Mucosa of gallbladder (tissue), 1 donor: ENCODE measurements at places on chromosomes 2 and 18. TPM values are rescaled to one million over a fixed set of nuclear protein-coding genes. Genes with fewer than 3 reads are reported as not detected.

DNA sequence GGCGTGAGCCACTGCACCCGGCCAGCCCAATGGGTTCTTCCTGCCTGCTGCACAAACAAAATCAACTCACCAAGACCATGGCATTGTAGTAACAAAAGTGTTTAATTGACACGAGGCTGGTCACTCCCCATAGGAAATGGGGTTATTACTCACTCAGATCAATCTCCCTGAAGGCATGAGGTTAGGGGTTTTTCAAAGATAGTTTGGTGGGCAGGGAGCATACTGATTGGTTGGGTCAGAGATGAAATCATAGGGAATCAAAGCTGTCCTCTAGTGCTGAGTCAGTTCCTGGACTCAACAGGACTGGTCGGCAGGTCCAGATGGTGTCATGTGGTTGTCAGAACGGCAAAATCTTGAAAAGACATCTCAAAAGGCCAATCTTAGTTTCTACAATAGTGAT lies 122.1 kb downstream of the TMEM17 start:
- no peak for DNase-seq

- no peak for DNase-seq
Observed at GRCh38 chr18:78762753-78763152, 216.9 kb upstream of the SALL3 start.

DNA sequence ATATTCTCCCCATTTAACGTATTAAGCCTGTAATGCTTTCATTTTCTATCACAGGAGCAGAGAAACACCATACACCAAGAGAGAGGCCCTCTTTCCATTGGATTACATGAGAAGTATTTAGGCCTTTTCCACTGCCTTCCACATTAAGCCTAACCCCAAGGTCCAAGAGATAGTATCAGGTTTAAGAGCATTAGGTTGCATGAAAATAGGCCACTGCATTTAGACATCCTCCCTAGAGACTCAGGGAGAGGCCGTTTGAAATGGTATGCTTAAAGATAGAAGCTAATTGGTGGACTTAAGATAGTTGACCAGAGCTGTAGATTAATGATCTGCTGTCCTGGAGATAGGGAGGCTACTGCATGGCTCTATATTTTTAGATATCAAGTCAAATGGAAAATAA lies 128.5 kb upstream of the PTPRM start:
- no peak for DNase-seq

GRCh38 chr18:331221-331821 lies 63.5 kb upstream of the THOC1 start:
- peak; percentile 20 for DNase-seq

DNA sequence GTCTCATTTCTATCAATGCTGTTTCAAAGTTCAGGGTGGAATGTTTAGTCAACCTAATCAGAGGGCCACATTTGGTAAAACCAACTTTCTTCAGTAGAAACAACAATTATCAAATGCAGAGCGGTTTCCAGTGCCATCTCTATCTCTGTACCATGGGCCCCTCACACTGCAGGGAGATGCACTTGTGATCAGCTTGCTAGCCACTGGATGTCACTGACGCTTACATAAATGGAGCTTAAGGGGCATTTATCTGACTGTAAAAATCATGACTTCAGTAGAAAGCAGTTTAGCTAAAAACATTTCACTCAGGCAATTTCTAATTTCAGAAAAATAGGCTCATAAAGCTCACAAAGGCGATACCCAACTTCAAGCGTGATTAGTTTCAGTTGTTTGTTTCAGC lies 678.0 kb downstream of the ZEB2 start:
- DNase-seq: no peak

- no peak for DNase-seq
Observed at GRCh38 chr2:95392730-95393455, 9.6 kb upstream of the FAHD2A start.

- no peak for DNase-seq
Observed at GRCh38 chr2:171763602-171764001, 76.3 kb downstream of the DYNC1I2 start.

GRCh38 chr2:229539628-229540027 lies 174.7 kb downstream of the DNER start:
- no peak for DNase-seq

DNA sequence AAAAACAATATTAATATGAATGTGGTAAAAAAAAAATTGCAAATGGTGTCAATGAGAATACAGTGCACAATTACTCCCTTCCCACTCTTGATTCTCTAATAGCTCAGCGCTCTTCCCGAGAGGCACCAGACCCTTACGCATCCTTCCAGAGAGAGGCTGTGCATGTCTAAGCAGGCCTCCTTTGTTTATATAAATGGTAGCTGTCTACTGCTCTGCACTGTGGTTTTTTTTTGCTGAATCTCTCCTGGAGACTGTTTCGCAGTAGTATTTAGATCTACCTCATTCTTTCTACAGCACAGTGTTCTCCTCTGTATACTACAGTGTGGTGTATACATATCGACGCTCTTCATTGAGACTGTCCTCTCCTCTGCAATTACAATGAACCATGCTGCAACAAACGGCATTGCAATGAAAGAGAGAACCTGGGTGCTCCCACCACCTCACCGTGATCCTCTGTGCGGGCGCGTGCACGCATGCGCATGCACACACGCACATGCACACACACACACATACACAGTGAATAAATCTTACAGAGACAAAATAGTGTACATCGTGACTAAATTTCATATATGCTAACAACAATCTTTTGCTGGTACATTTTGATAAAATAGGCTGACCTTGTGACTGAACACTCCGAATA lies 19.4 kb downstream of the SEPTIN10 start:
- no peak for DNase-seq

GRCh38 chr2:6630209-6630608 lies 235.5 kb downstream of the CMPK2 start:
- DNase-seq: no peak

- DNase-seq: no peak
Observed at GRCh38 chr2:23410596-23410995, 25.6 kb downstream of the KLHL29 start.

DNA sequence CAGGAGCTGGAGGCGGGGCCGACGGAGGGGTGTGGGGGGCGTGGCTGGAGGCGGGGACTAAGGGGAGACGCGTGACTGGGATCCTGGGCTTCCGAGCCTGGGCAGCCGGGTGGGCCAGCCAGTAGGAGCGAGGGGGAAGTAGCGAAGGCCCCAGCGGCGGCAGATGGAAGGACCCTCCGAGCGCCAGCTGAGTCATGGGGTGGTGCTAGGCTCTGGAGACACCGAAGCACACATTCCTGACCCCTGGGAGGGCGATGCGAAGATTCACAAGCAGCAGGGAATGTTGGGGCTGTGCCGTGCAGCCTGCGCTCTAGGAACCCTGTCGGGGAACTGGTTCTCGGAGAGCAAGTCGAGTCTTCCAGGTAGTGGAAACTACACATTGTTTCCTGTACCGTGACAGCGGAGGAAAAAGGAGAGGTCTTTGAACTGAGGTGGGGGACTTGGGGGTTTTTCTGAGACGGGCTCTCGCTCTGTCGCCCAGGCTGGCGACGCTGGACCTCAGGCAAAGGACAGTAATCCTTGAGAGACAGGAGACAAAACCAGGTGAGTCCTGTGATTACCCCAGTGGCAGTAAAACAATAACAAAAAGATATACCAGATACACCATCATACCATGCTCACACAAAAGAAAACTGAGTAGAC lies 650 bp upstream of the AFG3L2 start:
- DNase-seq: no peak

GRCh38 chr2:8252997-8253694 lies 428.7 kb upstream of the ID2 start:
- DNase-seq: no peak

GRCh38 chr18:10560452-10561045 lies 34.7 kb downstream of the NAPG start:
- DNase-seq: peak; percentile 73

DNA sequence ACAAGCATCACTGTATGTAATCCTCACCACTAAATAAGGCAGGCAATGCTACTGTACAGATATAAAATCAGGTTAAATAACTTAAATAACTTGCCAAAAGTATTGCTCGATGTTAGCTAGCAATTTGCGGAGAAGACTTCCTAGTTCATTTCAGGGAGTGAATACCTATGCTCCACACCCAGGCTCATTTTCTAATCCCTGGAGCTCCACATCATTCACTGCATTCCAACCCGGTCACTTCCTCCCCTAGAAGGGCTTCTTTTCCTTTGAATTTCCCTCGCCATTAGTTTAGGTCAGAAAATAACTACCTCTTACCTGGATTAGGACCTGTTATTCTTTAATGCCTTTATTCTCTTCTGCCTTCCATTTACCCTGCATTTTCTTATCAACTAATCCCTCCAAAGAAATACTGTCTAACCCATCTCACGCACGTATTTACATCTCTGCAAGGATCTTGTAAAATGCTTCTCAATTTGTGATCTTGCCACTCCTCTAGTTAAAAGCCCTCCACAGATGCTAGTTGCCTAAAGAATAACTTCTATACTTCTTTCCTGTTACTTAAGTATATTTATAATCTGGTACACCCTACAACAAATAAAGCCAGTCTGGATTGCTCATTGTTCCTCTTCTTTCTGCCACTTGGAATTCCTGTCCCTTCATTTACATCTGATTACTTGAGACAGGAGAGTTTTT lies 599.8 kb downstream of the NRXN1 start:
- no peak for DNase-seq

GRCh38 chr2:234272069-234272850 lies 221.8 kb downstream of the SPP2 start:
- DNase-seq: no peak

GRCh38 chr2:73053316-73054114 lies 18.0 kb downstream of the SFXN5 start:
- DNase-seq: no peak

- no peak for DNase-seq
Observed at GRCh38 chr2:223950448-223951347, 5.6 kb upstream of the WDFY1 start.

Gene CD207
- total RNA-seq: 0.52 TPM

Gene C2orf76
- 10.3 TPM for total RNA-seq

Gene IER3IP1
- total RNA-seq: 11.3 TPM

Gene MAB21L4
- total RNA-seq: 2.8 TPM

Gene ZSWIM2
- not detected for total RNA-seq

Gene SCYGR4
- total RNA-seq: not detected

Gene B3GNT7
- 281 TPM for total RNA-seq

Gene LRATD1
- 33.4 TPM for total RNA-seq

Gene GREB1L
- total RNA-seq: 0.40 TPM

Gene CNRIP1
- 21.6 TPM for total RNA-seq

Gene FZD7
- total RNA-seq: 10.4 TPM

Gene DUSP19
- 7.9 TPM for total RNA-seq
